ENCODE measurements at places on chromosomes 7 and 10.

DNA sequence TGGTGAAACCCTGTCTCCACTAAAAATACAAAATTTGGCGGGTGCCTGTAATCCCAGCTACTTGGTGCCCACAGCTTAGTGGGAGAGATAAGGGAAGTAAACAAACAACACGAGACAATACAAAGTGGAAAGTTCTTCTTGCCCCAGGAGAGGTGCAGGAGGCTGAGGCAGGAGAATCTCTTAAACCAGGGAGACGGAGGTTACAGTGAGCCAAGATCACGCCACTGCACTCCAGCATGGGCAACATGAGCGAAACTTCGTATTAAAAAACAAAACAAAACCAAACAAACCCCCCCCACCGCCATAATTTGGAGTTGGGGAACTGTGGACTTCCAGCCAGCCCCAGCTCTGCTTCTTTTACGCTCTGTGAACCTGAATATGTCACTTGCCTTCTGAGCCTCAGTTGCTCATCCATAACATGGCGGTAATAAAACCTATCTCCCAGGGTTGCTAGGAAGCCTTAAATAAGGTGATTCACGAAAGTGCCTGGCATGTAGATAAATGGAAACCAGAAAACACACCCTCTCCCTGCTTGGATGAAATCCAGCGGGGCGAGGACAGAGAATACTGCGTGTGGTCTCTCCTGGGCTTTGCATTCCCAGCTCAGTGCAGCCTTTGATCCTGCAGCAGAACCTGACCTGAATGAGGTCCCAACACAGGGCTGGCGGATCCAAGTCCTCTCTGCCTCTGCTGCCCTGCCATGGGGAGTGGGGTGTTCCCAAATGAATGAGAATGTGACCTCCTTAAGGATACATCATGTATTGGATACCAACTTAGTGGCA, 10.2 kb downstream of the MLXIPL start:
- DNase-seq = no peak

- DNase-seq = peak; percentile 49
These were observed 278.0 kb downstream of the TNS3 start for GRCh38 chr7:47303695-47304453.

- no peak for DNase-seq
These were observed 2.6 kb downstream of the IFIT2 start for GRCh38 chr10:89304446-89304845.

DNA sequence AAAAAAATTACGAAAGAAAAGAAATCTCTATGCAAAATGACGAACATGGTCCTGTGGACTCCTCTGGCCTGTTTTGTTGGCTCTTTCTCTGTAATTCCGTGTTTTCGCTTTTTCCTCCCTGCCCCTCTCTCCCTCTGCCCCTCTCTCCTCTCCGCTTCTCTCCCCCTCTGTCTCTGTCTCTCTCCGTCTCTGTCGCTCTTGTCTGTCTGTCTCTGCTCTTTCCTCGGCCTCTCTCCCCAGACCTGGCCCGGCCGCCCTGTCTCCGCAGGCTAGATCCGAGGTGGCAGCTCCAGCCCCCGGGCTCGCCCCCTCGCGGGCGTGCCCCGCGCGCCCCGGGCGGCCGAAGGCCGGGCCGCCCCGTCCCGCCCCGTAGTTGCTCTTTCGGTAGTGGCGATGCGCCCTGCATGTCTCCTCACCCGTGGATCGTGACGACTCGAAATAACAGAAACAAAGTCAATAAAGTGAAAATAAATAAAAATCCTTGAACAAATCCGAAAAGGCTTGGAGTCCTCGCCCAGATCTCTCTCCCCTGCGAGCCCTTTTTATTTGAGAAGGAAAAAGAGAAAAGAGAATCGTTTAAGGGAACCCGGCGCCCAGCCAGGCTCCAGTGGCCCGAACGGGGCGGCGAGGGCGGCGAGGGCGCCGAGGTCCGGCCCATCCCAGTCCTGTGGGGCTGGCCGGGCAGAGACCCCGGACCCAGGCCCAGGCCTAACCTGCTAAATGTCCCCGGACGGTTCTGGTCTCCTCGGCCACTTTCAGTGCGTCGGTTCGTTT, 83.5 kb upstream of the SLF2 start:
- DNase-seq = no peak

DNA sequence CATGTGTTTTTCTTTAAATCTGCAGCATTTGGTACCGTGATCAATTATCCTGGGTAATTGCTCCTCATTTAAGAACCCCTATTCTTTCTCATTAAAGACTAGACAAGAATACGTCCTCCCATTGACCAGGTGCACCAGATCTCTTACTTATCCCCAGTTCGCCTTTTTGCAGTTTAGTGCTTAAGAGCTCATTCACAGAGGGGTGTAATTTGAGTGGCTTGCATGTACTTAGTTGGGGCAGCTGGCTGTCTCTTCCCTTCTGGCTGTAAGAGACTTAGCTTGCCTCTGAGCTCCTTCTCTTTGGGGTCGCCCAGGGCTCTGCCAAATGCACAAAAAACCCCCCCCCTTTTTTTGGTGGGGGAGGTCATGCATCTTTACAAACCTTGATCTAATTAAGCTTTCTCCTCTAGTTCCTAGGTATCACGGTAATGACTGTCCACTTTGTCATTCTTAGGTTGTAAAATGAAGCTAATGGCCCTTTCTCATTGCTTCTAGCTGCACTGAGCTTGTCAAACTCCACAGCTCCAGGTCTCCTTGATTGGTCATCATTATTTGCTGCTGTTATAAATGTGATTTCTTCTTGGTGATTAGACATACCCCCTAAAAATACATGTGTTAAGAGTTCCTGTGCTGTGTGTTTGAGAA, 26.3 kb downstream of the GAD2 start:
- DNase-seq = no peak

GRCh38 chr10:90969947-90970673, 49.2 kb upstream of the ANKRD1 start:
- no peak for DNase-seq

- no peak for DNase-seq
These were observed 417.9 kb downstream of the IPMK start for GRCh38 chr10:57849691-57850357.

Data from sciatic nerve (tissue), 2 donors.